Choroid plexus epithelial cell (primary cell): ENCODE measurements at places on chromosomes 12 and 14.

GRCh38 chr12:9740106-9740750 is 7.3 kb upstream of the CLECL1 start:
- DNase-seq, result no peak

GRCh38 chr14:95472819-95473251 is 43.6 kb downstream of the SYNE3 start:
- no peak for DNase-seq

- DNase-seq, result peak; percentile 12
These were observed 403.8 kb downstream of the NPAS3 start for GRCh38 chr14:33342299-33342974.

DNA sequence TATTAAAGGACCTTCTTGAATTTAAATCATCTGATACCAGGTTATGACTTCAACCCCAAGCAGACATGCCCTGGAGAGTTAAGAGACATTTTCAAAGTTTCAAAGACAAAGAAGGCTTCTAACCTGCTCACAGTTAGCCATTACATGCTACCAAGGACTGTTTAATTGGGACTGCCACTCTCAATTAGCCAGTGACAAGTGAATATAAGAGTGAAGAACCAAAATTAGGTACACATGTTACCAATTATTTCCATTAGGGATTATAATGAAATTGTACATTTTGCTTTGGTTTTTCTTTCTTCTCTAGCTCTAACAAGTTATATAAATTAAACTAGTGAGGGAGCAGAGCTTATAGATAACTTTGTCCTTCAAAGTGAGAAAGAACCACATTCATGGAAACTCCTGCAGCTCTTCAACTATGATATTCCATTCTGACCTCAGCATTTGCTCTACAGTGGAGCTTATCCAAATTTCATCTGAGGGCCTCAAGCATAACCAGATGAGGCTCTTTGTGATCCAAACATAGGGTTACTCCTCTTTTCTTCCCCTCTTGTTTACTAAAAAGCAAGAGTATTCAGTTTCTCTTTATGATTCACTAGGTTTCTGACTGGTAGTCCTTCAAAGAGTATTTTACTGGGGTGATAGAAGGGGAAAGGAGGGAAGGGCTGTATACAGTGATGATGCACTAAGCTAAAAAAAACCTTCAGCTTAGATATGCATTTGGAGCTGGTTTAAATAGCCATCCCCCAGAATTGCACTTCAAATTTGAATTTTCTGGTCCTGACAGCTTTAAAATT is 91.3 kb downstream of the DUSP6 start:
- no peak for DNase-seq
